ENCODE measurements at places on chromosomes 7 and 10. TPM values are rescaled to one million over a fixed set of nuclear protein-coding genes. Genes with fewer than 3 reads are reported as not detected.

BAMBI gene
- total RNA-seq: 11.3 TPM

OPN4 gene
- not detected for total RNA-seq

ICA1 gene
- 1.5 TPM for total RNA-seq

RADIL gene
- 2.7 TPM for total RNA-seq

PTPRE gene
- 5.7 TPM for total RNA-seq

OR9A4 gene
- not detected for total RNA-seq

ARPC1B gene
- 311 TPM for total RNA-seq

ZMYND11 gene
- 44.0 TPM for total RNA-seq

BLNK gene
- not detected for total RNA-seq

FAM25G gene
- 1.5 TPM for total RNA-seq

DENND11 gene
- total RNA-seq: 6.2 TPM

PSD gene
- 0.31 TPM for total RNA-seq

LMTK2 gene
- 9.5 TPM for total RNA-seq

MARVELD1 gene
- 43.3 TPM for total RNA-seq

GJC3 gene
- not detected for total RNA-seq

HACD1 gene
- 54.4 TPM for total RNA-seq

EIF5AL1 gene
- 2.3 TPM for total RNA-seq

TMEM139 gene
- 0.64 TPM for total RNA-seq

JAKMIP3 gene
- 1.1 TPM for total RNA-seq

SYT15B gene
- total RNA-seq: 2.5 TPM

HTRA1 gene
- total RNA-seq: 52.0 TPM
